Choroid plexus epithelial cell (primary cell): ENCODE measurements at places on chromosomes 7 and 10.
A peak's percentile ranks its signal among the peaks of the same experiment; 100 is the strongest.

DNA sequence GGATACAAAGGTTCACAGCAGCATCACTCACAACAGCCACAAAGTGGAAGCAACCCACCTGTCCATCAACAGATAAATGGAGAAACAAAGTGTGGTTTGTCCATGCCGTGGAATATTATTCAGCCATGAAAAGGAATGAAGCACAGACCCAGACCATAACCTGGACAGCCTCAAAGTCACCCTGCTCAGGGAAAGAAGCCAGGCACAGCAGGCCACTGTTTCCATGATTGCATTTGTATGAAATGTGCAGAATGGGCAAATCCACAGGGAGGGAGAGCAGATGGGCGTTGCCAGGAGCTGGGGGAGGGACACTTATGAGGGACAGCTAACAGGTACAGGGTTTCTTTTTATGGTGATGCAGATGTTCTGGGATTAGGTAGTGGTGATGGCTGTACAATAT, 30.3 kb downstream of the FOXL3 start:
- DNase-seq, result peak; percentile 15

DNA sequence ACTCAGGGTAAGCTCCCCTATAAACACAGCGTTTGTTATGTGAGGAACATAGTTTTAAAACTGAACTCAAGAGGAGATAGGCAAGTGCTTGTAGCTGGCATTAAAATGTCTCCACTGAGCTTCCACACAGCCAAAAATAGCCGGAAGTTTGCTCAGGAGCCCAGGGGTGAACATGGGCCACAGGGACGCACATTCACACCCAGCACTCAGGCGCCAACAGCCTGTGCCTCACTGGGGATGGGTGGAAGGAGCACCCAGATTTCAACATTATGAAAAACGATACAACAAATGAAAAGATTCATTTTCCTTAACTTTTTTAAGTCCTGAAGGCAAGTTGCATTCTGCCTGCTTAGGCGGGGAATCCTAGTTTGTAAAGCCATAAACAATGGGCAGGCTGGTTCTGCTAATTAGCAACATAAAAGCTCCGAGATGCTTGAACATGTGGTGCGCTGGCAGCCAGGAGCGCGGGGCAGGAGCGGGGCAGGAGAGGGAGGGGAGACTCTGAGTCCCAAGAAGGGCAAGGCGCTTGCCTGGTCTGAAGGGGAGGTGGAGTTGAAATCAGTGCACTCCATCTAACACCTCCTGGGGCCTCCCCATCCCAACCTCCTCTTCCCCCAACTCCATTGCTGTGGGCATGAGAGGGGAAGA, 235.9 kb downstream of the COBL start:
- no peak for DNase-seq

DNA sequence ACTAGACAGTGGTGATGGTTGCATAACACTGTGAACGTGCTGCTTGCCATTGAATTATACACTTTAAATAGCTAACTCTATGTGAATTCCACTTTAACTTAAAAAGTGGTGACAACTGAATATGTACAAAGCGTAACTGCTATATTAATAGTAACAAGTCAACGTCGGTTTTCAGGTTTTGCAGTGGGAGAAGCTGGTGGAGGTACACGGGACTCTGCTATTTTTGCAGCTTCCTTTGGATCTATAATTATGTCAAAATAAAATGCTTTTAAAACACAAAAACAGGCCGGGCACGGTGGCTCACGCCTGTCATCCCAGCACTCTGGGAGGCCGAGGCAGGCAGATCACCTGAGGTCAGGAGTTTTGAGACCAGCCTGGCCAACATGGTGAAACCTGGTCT, 21.0 kb downstream of the AP5Z1 start:
- no peak for DNase-seq

DNA sequence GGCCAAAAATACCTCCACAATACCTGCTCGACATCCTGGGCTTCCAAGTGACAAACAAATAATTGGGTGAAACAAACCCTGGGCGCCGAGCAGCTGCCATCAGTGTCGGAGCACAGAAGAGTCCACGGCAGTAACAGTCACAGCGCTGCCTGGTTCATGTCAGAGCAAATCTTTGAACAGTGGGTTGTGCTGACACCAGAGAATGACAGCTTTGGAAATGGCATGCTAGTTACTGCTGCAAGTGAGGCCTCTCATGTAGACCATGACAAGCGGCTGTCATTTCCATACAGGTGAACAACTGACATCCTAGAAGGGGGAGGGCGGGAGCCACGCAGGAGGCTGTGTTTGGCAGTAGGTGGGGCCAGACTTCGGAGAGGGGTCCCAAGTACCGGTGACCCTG, 420.5 kb upstream of the GALNT17 start:
- DNase-seq, result no peak

- no peak for DNase-seq
Measured at GRCh38 chr10:118412932-118413331, 70.8 kb upstream of the FAM204A start.

DNA sequence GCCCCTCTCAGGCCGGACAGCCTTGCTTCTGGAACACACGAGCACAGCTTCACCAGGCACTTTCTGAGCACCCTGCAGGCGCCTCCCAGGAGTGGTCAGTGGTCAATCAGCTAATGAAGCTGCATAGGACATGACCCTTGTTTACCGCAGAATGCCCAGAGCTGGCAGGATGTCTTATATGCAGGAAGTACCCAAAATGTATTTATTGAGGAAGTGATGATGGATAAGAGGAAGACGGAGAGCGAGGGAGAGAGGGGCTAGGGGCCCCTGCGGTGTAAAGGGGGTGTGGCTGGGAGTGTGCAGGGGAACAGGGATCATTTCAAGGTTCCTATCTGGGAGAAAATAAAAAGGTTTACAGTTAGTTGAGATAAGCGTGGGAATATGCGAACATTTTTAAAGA, 3.3 kb downstream of the CYP2E1 start:
- no peak for DNase-seq

DNA sequence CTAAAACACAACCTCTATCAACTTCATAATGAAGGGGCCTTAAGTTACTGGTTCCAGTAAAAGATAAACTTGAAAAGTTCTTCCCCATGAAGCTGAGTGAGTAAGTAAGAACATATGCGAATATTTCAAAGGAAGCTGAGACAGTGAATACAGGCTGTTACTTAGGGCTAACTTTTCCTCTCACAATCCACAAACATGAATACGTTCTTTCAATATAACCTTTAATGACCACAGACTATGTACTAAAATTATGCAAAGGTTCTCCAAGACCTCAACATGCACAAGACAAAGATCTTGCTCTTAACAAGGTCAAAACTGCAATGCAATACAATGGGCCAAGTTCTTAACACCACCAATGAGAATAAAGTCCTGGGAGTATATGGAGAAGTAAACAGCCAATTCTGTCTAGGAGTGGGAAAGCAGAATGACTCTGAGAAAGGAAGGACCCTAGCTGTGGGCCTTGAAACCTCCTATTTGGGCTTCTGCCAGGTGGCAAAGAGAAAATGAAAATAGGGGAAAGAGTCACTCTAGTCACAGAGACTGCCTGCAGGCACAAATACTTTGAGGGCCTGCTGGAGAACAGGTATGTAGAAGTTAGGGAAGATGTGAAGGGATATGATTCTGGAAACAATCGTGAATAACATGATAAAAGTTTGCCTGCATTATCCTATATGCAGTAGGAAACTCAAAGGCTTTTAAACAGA, 43.7 kb downstream of the OSBPL3 start:
- DNase-seq, result peak; percentile 69

DNA sequence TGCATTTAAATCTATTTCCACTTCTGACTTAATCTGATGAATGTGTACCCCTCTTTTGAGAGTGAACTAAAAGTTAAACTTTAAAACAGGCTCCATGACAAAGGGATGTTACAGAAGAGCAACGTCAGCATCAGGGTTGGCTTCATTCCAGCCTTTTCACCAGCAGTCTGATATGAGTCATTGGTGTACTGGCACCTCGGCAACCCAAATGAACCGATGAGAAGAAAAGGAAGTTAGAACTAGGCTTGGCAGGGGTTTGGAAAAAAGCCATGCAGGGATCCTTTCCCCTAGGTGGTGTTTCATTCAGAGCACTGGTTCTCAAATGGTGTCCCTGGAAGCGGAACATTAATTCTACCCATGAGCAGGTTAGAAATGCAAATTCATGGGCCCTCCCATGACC, 53.6 kb downstream of the SEC61G start:
- peak; percentile 38 for DNase-seq

- no peak for DNase-seq
Measured at GRCh38 chr10:133049639-133050038, 38.1 kb upstream of the ADGRA1 start.

GRCh38 chr10:7460006-7460405, 49.2 kb upstream of the SFMBT2 start:
- DNase-seq, result no peak

- no peak for DNase-seq
Measured at GRCh38 chr7:149317986-149318672, 56.1 kb downstream of the ZNF783 start.

- DNase-seq, result peak; percentile 63
Measured at GRCh38 chr7:94393246-94394108, 1.2 kb upstream of the COL1A2 start.

- no peak for DNase-seq
Measured at GRCh38 chr7:94571816-94572215, 62.2 kb downstream of the CASD1 start.

GRCh38 chr10:92714152-92714845, 24.5 kb downstream of the HHEX start:
- no peak for DNase-seq

GRCh38 chr7:873367-874002, 2.9 kb upstream of the GET4 start:
- peak; percentile 89 for DNase-seq

- peak; percentile 92 for DNase-seq
Measured at GRCh38 chr10:47165711-47166404, 134.1 kb upstream of the GDF10 start.

- no peak for DNase-seq
Measured at GRCh38 chr7:144379776-144380384, 23.6 kb downstream of the NOBOX start.

DNA sequence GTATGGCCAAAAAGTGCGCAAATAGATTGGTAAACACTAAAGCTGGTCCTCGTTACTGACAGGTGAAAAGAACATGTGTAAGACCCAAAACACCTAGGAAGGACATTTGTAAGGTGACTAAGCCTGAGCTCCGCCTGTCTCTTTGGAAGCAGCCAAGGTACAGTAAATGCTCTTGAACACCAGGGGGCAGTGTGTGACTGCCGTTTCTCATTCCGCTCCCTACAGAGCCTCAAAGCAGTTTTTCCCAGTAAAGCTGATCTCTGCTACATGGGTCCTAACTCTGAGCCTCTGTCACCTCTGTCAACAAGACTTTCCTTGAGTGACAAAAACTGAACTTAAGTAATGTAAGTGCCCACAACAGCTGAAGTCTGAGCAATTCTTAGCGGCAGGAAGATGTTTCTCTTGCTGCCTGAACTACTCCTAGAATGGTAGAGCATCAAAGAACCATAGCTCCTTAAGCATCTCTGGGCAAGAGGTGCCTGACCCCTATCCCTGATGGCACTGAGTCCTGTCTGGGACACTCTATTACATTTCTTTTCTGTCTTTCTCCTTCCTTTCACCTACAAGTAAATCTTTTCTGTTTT, 238.0 kb upstream of the INHBA start:
- DNase-seq, result peak; percentile 86

DNA sequence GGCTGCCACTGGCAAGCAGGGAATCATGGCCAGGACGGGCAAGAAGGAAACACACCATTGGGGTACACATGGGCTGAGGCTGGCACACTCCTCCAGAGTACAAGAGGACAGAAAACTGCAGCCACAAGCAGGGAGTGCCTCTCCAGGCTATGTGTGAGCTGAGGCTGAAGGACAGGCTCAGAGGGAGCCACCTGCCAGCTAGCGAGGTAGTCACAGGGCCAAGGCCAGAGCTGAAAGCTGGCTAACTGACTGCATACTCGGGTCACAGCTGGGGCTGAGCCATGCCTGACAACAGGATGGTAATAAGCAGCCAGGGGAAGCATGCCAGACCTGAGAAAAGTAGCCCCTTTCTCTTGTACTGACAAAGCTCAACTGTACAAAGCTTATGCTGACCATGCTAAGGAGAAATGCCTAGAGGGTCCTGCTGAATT, 52.0 kb downstream of the KIF5B start:
- peak; percentile 15 for DNase-seq

- DNase-seq, result no peak
Measured at GRCh38 chr7:47489624-47490023, 92.3 kb downstream of the TNS3 start.

GRCh38 chr10:69237528-69238159, 17.5 kb downstream of the HKDC1 start:
- DNase-seq, result peak; percentile 82

GRCh38 chr10:117551330-117552155, 9.0 kb downstream of the EMX2 start:
- DNase-seq, result no peak

GRCh38 chr7:103031781-103032180, 42.8 kb downstream of the FBXL13 start:
- DNase-seq, result no peak

DNA sequence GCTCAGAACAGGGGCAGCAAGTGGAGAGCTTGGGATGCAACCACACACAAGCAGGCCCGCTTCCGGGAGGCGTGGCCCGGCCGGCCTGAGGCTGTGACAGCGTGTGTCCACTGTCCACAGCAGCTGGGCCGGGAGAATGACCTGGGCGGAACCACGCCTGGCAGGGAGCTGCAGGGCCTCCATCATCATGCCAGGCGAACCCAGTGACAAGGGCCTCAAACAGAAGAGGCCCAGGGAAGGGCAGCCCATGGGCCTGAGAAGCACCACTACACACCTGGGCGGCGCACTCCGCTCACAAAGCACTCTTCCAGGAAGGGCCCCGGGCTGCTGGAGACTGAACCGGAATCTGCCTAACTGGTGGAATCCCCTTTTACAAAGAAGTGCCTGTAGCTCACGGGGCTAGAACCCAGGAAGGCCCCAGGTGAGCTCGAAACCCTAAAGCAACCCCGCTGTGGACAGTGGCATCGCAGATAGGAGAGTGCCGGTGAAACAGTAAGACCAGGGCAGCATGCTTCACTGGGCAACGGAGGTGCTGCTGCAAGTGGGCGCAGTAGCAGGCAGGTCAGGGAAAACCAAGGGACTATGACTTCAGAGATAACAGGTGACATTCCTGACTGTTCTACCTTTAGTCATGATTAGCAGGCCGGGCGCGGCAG, 66.0 kb downstream of the MAD1L1 start:
- no peak for DNase-seq

DNA sequence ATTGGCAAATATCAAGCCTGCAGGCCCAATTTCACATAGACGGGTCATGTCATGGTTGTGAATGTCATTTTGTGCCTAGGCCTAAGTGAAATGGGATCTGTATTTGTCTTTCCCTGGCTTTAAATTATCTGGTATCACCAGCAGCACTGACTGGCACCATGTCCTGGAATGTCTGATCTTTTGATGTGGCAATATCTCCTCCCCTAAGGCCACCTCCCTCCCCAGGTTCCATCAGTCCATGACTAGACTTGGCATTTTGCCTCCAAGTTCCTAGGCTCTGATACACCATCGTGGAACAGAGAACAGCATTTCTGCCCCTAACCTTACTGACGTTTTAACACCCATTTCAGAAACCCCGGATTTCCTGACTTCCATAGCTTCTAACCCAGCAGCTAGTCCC, 513.9 kb downstream of the GALNT17 start:
- DNase-seq, result peak; percentile 23
